Body of pancreas (tissue), 4 donors: ENCODE measurements at places on chromosomes 12 and 14. TPM values are rescaled to one million over a fixed set of nuclear protein-coding genes. Genes with fewer than 3 reads are reported as not detected.

DNA sequence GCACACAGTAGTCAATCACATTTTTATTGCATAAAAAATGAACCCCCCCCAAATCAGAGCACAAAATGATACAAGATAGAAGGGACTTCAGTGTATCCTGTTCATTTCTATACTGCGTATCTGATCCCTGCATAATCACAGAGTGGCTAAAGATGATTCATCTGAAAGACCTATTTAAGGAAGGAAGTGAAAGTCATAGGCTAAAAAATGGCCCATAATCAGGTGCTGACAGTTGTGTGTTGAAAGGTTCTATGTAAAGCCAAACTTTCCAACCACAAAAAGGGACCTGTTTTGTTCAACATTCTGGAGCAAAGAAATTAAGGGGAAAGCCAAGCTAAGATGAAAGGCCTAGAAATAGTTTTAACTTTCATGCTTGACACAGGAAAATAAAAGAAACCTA lies 147.8 kb upstream of the ATP2B1 start:
- DNase-seq = no peak

GRCh38 chr12:96274331-96274730 lies 80.2 kb downstream of the ELK3 start:
- DNase-seq = no peak

DNA sequence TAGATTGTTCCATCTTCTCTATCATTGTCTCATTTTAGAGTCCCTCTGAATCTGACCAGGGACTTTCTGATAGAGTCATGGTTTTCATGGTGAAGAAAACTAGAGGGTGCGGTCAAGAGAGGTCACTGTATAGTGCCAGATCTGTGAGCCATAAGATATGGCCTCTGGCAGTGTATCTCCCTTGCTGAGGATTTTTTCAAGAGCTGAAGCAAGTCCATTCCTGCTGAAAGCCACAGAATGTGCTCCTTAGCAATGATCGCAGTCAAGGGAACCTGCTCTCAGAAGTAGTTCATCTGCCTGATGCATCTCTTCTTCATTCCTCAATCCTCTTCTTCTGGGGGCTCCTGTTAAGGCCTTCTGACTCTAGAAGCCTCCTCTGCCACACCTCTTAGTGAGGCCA lies 405.2 kb downstream of the EGLN3 start:
- DNase-seq = no peak

- peak; percentile 56 for DNase-seq
Measured at GRCh38 chr12:105705765-105706164, 375.3 kb downstream of the C12orf75 start.

DNA sequence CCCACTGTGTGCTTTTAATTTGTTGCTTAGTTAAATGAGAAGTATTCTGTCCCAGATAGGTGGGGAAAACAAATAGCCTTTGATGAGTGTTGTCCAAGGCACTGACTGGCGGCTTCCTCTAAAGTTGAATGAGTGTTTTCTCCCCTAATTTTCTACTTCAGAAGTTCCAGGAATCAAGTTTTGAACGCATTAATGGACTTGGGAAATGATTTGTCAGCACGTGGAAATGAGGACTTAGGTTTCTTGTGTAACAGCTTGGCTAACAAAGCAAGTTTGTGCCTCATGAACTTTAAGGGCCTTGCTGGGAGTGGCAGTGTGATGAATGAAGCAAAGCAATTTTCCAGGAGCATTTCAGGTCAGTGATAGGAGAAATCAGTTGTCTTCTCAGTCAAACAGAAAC lies 56.9 kb downstream of the LIN52 start:
- DNase-seq = no peak

DNA sequence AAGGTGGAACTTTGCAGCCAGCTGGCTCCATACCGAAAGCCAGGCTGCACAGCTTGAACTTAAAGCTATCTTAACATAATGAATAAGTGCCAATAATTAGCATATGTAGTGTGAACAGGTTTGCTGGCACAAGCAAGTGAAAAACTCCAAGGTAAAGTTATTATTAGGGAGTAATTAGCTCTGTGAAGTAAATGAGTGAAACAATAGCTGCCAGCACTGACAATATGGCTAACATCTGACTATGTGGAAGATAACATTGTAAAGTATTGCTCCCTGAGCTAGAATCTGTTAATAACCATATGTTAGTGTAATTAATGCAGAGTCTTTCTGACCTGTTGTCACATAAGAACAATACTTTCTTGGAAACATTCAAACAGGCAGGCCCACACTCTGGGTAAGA lies 246.4 kb downstream of the SOX5 start:
- no peak for DNase-seq

DNA sequence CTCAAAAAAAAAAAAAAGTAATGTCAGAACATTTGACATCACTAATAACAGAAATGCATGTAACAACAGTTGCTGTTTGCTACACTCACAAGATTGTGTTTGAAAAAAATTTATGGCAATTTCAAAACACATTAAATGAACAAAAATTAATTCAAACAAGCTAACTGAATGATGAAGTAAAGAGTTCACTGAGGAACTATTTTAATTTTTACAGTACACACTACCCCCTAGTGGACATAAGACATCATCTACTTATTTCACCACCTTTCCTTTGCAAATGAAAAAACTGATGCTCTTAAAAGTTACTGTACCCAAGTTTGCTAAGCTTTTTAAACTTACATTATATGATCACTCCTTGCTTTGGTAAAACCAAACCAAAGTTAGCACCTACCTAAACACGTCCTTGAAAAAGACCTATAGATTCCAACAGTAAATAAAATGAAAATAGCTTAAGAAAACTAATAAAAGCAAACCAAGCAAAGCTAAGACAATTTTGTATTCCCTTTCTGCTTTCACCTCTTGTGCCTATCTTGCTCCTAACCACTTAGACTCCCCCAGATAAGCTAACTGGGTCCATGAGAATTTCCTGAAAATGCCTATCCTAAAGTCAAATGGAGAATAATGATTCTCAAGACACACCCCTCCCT lies 22.2 kb downstream of the UBE2N start:
- DNase-seq = no peak

DNA sequence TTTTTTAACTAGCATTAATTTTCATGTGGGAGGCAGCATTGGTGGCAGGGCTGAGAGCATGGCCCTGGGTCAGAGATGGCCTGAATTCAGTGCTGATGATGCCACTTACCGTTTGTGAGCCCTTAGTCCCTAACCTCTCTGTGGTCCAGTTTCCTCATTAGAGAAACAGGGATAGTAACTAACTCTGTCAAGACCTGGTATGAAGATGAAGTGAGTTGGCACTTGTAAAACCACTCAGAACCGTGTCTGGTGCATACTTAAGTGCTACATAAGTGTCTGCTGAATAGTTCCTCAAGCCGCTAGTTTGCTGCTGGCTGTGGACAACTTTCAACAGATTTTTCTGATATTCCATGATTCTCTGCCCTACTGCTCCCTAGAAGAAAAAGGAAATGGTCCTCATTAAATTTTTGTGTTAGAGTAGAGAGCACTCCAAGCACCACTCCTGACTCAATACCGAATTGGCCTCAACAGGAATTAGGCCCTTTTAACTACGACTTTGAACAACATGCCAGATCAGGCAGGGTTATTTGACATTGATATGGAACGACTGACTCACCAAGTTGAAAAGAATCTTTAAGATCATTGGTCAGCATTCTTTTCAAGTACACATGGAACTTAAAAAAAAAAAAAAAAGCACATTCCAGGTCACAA lies 250.2 kb downstream of the ANO2 start:
- DNase-seq = no peak

- peak; percentile 31 for DNase-seq
Measured at GRCh38 chr14:99687284-99688209, 3.4 kb downstream of the CYP46A1 start.

DNA sequence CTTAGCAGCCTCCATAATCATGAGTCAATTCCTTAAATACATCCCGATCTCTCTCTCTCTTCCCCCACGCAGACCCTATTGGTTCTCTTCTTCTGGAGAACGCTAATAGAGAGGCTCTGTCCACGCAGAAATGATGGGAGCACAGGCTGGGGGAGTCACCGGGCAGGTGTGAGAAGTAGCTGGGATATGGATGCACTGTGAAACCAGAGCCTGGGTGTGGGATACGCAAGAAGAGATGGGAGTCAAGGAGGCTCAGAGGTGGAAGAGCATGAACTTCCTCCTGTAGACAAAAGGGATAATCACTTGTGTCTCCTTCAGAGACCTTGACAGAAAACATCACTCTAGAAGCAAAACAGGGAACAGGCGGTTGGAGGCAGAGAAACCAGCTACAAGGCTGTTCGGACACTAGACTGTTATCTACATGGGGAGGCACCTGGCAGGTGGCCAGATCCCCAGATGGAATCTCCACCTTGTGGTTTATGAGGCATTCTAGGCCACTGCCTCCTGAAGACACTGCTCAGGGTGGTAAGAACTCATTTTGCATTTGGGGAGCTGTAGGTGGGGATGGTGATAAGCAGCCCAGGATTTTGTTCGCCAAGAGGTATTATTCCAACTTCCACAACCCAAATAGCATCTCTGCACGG lies 7.2 kb upstream of the SELPLG start:
- DNase-seq = peak; percentile 46

DNA sequence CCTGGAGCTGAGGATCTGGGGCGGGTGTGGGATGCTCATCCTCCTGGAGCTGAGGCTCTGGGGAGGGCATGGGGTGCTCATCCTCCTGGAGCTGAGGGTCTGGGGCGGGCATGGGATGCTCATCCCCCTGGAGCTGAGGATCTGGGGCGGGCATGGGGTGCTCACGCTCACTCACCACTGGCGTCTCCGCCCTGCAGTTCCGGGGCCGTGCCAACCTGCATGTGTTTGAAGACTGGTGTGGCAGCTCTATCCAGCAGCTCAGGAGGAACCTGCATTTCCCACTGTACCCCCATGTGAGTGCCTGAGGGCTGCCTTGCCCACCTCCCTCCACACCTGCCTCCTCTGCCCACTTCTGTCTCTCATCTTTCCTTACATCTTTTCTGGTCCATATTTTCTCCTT lies 84.4 kb downstream of the B4GALNT3 start:
- DNase-seq = no peak

DNA sequence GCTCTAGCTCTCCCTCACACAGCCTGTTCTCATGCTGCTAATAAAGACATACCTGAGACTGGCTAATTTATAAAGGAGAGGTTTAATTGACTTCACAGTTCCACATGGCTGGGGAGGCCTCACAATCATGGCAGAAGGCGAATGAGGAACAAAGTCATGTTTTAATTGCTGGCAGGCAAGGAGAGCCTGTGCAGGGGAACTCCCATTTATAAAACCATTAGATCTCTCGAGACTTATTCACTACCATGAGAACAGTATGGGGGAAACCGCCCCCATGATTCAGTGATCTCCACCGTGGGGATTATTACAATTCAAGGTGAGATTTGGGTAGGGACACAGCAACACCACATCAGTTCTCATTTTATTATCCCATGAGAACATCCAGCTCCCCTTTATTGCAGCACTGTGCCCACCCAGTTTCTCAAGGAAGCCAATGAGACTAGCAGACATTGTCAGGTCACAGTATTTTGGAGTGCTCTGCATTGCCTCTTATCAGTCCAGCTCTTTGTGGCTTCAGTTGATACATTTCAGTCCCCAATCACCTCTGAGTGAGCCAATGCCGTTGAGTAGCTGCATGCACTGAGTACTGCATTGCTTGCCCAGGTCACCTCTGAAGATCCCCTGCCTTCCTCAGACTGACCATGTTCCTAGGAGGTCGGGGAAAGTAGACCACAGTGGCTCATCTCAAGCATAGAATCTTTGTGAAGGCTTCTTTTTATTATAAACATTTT lies 131.2 kb downstream of the CRADD start:
- DNase-seq = no peak

- DNase-seq = no peak
Measured at GRCh38 chr12:52964556-52965336, 15.8 kb downstream of the KRT18 start.

- DNase-seq = no peak
Measured at GRCh38 chr12:112908548-112908947, 1.8 kb downstream of the OAS1 start.

DNA sequence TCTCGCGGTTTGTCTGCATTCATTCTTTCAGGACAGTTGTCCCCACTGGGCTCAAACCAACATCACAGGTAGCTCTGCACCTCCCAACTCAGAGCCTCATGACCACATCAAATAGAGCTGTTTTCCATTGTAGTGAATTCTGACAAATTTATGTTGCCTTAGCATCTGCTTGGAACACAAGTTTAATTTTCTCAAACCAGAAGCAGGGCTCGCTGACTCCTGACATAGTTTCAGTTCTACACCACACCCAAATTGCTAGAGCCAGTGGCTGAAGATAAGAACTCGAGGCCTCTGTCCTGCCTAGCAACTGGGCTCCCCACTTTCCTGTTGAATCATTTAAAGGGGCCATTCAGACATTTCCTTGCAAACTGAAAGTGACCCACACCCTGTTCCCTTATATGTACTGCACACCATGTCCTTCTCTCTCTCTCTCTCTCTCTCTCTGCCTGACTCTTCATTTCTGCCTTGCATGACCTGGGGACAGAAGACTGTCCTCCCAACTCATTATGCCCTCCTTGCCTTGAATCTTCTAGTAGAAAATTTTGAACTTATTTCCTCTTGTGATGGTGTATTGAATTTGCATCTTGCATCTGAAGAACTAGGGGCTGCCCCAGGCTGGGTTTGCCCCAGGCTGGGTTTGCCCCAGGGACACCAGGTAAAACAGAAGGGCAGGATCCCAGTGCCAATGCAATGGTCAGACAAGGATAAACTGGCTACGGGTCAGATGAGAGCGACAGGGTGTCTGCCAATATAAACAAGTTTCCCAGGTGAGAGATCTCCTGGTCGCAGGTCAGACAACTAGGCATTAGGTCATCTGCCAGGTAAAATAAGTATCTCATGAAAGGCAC lies 9.7 kb upstream of the WSCD2 start:
- no peak for DNase-seq

GRCh38 chr14:81466854-81467253 lies 66.7 kb upstream of the STON2 start:
- DNase-seq = no peak

DNA sequence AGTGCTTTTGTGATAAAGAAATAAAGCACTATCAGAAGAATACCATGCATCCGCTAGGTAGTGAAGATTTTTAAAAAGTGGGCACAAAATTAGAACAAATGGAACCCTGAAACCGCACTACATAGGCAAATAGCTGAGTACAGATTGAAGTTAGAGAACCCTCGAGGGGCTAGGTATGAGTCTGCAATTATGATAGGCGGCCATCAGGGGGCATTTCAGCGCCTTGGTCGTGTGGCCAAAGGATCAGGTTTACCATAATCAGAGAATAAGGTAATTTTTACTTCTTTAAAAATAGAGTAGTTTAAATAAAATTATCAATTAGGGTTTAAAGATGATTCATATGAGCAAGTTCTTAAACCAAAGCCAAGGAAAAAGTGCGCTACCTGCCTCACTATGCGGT lies 129.8 kb downstream of the TMX1 start:
- DNase-seq = peak; percentile 27

DNA sequence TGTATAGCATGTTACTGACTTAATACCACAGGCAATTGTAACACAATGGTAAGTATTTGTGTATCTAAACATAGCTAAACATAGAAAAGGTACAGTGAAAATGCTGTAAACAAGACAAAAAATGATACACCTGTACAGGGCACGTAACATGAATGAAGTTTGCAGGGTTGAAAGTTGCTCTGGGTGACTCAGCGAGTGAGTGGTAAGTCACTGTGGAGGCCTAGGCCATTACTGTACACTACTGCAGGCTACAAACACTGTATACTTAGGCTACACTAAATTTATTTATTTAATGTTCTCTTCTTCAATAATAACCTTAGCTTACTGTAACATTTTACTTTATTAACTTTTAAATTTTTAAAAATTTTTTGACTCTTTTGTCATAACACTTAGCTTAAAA lies 158.4 kb downstream of the IPO8 start:
- DNase-seq = no peak

GRCh38 chr12:130013771-130014484 lies 110.1 kb upstream of the TMEM132D start:
- DNase-seq = peak; percentile 57

TMCC3 gene
- 1.3 TPM for total RNA-seq

DIO2 gene
- 1.8 TPM for total RNA-seq

FAR2 gene
- 1.0 TPM for total RNA-seq

SNW1 gene
- 40.9 TPM for total RNA-seq

NR2C1 gene
- 16.2 TPM for total RNA-seq
